ENCODE measurements at places on chromosomes 6 and 20.
A peak's percentile ranks its signal among the peaks of the same experiment; 100 is the strongest.

DNA sequence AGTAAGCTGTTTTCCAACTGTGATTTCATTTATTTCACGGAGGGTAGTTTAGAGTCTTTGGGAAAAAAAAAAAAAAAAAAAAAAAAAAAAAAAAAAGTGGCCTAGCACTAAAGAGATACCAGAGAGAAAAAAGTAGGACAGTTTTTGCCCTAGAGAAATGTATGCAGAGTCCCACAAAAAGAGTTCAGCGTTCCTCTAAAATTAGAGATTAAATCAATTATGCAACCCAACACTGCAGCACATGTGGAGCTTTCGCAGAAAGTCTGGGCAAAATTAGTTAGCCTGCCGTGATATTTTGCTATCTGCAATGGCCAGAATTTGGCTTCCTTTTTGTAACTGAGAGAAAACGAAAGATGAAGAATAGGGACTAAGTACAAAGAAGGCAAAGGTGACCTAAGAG lies 309.8 kb downstream of the PKHD1 start:
- DNase-seq = no peak

DNA sequence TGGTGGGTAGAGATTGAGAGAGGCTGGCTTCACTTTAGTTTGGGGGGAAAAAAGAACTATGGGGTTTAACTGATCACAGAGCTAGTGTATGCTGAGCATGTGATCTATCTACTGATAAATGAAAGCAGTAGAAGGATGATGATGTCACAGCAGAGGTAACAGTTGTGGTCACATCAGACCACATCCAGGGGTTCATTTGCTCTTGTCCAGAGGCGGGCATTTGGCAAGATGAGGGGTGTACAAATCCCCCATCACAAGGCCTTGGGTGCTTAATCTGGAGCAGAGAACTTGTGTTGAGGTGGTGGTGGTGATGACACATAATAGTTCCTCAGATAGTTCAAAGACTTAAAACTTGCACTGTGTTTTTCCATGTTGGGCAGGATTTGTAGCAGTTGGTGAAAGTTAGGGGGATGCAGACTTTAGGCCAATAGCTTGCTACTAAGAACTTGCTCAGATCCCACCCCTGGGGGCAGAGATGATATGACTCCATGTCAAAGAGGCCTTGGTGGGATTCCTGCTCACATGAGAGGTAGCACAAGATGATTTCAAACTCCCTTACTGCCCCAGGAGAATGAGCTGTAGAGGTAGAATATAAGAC lies 63.4 kb downstream of the PRDM1 start:
- no peak for DNase-seq

GRCh38 chr6:624979-625378 lies 31.9 kb downstream of the HUS1B start:
- no peak for DNase-seq

DNA sequence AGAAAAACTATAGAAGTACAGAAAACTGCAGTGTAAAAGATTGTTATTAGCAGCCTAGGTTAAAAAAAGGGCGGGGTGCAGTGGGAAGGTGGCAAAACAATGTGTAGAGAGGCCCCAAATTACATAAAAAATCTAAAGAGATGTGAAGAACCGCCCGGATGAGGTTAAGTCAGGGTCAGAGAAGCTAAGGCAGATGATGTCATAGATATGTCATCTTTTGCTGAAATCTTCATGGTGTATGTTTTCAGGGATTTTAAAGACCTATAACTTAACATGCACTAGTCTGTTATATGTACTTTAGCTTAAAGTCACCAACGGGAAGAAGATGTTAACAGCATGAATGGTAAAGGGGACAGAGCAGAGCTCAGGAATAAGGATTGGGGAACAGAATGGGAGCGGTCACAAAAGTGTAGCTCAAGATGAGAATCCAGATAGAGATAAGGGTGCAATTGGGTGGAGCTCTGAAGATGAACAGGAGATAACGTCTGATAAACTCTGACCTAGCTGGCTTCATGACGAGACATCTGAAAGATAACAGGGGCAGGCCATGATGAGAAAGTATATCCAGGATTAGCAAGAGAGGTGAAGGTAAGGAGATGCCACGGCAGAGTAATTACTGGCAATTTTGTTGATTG lies 83.4 kb downstream of the TFAP2A start:
- DNase-seq = no peak

GRCh38 chr6:157264701-157265100 lies 58.6 kb downstream of the TMEM242 start:
- DNase-seq = no peak

GRCh38 chr20:48910347-48910781 lies 11.1 kb upstream of the ARFGEF2 start:
- no peak for DNase-seq

- no peak for DNase-seq
Measured at GRCh38 chr6:105036351-105036750, 79.4 kb downstream of the LIN28B start.

GRCh38 chr6:99498421-99498820 lies 16.8 kb downstream of the USP45 start:
- no peak for DNase-seq

DNA sequence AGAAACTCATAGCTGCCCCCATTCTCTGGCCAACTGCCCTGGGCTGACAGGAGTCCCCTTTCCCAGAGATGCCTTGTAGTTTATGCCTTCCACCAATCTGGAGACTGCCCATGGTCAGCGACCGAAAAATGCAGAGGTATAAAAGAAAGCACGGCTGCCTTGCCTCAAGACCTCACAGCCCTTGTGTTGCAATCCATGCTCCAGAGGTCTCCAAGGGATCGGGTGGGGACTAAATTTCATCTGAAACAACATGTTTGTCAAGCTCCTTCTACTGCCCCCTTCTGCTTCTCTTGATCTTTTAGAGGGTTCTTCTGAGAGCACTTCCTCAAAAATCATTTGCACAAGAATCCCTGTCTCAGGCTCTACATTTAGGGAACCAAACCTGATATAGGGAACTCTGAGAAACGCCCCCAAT lies 128.8 kb downstream of the PLCB1 start:
- DNase-seq = no peak

DNA sequence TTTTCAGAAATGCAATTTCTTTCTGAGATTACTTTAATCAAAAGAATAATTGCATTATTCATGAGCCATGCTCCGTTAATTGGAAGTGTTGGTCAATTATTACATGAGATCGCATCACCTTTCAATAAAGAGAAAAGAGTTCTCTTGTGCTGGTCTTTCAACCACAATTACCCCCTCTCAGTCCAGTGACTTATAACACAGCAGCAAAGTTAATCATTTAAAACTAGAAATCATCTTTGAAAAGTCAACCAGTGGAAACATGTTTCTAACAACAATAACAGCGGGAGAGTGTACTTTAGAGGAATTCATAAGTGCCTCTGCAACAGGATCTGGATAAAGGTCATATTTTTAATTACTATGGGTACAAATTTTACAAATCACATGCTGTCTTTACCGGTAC lies 384.4 kb upstream of the AGPAT4 start:
- DNase-seq = no peak

DNA sequence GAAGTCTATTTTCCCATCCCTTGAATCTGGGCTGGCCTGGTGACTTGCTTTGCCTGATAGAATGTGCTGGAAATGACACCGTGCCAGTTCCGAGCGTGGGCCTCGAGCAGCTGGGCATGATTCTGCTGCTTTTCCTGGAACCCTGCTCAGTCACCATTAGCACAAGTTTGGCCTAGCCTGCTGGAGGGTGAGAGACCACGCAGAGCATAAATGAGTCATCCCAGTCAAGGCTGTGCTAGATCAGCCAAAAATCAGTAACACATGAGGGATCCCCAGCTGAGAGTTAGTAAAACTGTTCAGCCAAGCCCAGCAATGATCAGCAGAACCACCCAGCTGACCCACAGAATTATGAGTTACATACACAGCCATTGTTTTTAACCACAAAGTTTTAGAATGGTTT lies 74.8 kb upstream of the TOP1 start:
- no peak for DNase-seq

GRCh38 chr20:59785986-59786795 lies 147.2 kb downstream of the SYCP2 start:
- DNase-seq = no peak

- no peak for DNase-seq
Measured at GRCh38 chr6:167153521-167153959, 4.2 kb downstream of the GPR31 start.

GRCh38 chr6:167504385-167504961 lies 179.6 kb downstream of the TTLL2 start:
- DNase-seq = no peak

DNA sequence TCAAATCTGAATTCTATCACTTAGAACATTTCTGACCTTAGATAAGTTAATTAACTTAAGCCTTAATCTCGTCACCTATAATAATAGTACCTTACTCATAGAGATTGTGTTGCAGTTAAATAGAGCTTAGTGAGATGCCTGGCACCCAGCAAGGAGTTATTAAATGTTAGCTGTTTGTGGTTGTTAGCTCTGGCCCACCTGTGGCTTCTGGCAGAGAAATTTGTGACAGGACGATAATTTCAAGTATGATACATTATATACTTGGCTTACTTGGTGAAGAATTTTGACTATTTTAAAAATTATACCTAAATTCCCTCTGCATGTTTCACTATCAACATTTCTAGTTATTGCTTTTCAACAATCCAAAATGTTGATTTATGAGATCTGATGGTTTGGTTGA lies 102.9 kb upstream of the CEP162 start:
- DNase-seq = no peak

DNA sequence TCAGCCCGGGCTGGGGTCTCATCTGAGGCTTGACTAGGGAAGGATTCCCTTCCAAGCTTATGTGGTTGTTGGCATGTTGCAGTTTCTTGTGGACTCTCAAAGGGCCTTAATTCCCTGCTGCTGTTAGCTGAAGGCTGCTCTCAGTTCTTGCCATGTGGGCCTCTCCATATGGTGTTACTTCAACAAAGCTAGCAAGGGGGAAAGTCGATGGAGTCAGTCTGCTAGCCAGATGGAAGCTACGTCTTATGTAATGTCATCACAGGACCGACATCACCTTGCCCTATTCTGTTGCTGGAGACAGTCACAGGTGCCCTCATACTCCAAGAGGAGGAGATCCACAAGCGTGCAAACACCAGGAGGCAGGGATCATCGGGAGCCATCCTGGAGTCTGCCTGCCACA lies 43.3 kb upstream of the ARMC2 start:
- no peak for DNase-seq

DNA sequence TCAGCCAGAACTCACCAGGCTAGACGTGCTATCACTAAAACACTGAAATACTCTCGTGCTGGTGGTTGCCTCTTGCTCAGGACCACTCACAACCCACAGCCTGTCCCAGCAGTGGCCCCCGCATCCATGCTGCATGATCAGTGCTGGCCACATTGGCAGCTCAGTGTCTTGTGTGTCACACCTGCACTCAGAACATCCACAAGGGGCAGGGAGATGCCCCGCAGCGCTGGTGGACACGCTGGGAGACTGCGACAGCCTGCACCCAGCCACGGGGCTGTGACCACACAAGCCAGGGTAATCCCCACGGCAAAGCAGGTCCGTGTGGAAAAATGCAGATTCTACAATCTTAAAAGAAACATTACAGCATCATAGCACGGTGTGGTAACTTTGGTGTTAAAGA lies 23.9 kb upstream of the APMAP start:
- DNase-seq = no peak

DNA sequence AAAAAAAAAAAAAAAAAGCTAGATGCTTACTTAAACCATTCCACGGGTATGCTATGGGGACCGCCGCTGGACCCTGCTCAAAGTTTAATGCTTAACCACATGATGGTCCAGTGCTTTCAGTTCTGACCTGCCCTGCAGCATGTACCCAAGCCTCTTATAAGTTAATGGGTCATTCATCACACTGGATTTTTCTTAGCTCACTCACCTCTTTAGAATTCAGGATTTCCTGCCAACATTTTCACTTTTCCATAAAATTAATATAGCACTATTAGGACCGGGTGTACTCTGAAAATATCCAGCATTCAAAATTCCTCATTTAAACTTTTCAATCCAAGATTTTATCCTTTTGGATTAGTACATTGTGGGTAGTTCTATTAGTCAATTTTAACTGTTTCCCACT lies 140.8 kb downstream of the ALDH8A1 start:
- DNase-seq = no peak

DNA sequence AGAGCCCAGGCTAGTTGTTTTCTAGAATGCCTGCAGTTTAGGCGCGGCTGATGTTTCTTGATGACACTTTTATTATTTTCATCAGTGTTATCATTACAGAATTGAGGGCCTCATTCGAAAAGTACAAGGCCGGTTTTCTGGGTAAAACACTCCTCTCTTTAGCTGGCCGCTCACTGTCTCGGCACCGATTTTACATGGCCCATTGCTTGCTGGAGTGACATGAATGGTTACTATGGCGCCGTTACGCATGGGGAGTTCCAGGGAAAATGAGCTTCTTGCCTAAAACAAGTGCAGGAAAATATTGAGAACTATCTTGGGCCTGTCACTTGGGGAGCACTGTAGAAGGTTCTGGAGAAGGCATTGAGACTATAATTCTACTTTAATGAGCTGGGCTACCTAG lies 317.8 kb downstream of the CDH4 start:
- no peak for DNase-seq

DNA sequence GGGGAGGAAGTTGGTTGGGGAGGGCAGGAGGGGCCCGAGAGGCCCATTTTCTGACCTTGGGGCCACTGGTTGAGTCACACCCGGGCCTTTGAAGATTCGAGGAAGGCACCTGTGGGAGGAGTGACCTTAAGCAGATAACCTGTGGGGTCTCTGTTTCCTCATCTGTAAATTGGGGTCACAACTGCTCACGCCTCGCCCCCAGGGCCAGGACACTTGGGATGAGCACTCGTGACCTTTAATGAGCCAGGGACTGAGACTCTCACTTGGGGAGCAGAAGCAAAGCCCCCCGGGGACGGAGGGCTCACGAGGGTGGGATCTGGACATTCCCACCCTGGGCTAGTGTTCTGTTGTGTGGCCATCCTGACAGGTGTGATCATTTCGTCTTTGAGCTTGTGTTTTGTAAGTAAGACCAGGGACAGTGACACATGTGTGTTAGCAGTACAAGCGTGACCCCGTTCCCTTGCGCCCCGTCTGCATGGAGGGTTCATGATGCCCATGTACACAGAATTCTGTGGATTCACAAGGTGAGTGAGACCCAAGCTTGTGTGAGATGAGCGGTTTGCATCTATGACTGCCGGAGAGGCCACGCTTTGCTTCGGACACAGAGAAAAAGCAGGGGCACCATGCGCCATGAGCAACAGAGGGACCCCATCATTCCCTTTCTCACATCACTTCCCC lies 79.3 kb upstream of the PMEPA1 start:
- no peak for DNase-seq

- peak; percentile 52 for DNase-seq
Measured at GRCh38 chr6:170529839-170530469, 23.2 kb downstream of the PSMB1 start.

Data from stimulated activated CD4-positive, alpha-beta T cell treated with anti-CD3 and anti-CD28 coated beads, Interleukin-1b, Interleukin-23, amount 100 ng/mL, for 4 hours (primary cell).